ENCODE measurements at places on chromosomes 3 and 15.

DNA sequence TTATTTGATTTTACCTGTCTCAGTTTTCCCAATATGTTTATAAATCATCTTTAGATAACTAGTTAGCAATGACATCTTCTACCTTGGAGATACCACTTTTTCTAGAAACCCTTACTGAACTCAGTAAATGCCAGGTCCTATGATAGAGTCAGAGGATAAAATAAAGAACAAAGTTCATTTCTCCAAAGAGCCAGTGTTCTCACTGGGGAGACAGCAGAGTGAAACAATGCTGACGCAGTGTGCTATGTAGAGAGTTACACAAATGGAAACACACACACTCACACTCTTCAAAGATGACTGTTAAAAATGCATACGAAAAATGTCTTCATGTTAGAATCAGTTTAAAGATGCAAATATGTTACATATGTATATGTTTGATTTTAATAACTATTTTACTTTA is 111.3 kb downstream of the PIK3R4 start:
- DNase-seq, result no peak

DNA sequence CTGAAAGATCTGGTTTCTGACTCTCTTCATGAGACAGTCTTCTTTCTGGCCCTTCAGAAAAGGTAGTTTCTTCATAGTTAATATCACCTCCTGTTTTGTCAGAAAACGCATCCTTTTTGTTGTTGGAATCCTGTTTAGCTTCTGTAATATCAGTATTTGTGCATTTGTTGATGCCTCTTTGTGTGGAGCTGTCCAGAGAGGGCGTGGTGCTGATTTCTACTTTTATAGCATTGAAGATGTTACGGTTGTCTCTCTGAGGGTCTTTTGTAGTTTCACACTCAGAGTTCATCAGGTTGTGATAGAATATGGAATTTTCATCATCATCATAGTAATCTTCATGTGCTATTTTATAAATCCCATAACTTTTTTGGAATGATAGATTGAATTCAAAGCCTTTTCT is 8.9 kb downstream of the GPR149 start:
- no peak for DNase-seq

DNA sequence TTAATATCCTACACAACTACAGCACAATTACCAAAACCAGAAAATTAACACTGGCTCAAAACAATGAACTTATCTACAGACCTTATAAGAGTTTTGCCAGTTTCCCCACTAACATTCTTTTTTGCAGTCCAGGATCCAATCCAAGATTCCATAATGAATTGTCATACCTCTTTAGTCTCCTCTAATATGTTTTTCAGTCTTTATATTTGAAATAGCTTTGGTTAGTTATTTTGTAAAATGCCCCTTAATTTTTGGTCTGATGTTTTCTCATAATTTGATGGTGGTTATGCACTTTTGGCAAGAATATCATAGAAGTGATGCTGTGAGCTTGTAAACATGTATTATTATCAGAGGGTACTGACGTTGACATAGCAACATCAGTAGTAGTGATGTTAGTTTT is 124.3 kb downstream of the ISL2 start:
- no peak for DNase-seq

GRCh38 chr3:28745436-28745835 is 396.8 kb upstream of the AZI2 start:
- no peak for DNase-seq

GRCh38 chr15:87579537-87579936 is 677.0 kb downstream of the NTRK3 start:
- DNase-seq, result no peak

DNA sequence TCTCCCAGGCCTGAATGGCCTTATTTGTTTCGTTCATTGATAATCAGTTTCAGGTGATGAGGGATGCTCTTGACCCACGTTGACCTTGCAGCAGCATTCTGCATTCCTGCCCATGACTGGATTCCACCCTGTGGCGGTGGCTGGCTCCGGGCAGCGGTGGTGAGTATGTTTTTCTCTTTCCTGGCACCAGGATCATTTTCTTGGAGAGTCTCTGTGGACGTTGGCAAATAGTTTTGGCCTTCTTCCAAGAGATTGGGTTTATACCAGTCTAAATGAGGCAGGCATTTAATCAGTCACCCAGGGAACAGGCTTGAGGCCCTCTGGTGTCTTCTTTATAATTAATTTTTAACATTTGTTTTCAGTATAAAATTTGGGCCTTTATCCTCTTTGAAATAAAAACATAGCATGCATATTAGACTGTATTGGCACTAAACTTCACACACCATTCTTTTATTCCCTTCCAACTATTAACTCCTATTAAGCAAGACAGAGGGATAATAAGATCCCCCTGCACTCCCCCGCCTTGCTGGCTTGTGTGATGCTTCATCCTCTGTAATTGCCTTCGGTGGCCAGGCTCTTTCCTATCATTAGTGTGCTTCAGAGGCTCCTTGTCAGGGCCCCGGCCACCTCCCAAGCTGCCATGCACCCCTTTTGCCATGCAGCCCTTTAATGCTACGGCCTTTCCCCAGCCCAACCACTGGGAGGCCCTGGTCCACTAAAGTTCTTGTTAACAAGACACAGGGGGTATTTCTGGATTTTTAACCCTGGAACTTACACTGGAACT is 176.2 kb upstream of the TOPAZ1 start:
- DNase-seq, result no peak

- no peak for DNase-seq
These were observed 12.6 kb upstream of the SLC25A26 start for GRCh38 chr3:66208189-66208588.

Measured in GM13977 (cell line).